ACHN (cell line): ENCODE measurements at places on chromosomes 6 and 20.

DNA sequence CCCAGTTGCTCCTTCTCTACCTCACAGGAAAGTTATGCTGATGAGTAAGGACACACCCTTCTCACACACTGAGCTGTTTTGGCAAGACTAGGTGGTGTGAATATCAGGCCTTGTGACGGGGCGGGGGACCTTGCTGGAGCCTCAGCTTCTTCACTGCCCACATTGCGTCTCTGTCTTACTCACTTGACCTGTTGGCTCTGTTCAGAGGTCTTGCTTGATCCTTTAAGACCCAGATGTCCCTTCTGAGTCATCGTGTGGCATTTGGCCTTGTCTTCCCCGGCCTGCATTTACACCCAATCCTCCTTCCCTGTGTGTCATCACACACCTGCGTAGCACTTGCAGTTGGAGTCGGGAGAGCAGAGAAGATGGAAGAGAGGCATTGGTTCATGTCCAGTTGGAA is 8.3 kb upstream of the PRND start:
- DNase-seq = no peak

- peak; percentile 67 for DNase-seq
These were observed 96.5 kb downstream of the MMS22L start for GRCh38 chr6:97186416-97186999.

- no peak for DNase-seq
These were observed 249.1 kb downstream of the COL12A1 start for GRCh38 chr6:74956559-74957428.

DNA sequence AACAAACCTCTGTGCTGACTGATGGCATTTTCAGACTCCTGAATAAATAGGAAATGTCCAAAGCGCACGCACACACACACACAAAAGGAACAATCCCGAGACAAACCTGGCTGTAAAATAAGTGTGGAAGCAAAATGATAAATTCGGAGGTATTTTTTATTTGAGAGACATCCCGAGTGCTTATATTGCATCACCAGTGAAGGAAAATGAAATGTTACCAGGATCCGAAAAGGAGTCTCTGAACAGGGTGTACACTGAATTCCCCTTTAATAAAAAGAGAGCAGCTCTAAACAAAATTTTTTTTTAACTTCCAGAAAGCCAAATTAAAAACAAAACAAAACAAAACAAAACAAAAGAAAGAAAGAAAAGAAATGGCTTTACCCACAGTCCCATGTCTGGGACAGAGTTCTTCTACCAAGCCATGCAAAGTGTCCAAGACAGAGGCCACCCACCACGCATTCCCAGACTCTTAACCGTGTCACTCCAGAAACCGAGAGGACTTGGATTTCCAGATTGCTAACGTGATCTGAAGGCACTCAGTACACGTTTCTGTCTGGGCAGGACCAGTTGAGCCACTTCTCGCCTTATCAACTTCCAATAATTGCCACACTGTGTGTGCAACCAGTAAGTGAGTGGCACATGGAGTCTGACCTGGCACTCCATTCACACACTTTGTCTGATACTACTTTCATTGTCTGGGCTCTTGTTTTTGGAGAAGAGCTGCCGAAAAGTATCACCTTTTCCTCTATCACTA is 817 bp downstream of the ME1 start:
- DNase-seq = peak; percentile 48

DNA sequence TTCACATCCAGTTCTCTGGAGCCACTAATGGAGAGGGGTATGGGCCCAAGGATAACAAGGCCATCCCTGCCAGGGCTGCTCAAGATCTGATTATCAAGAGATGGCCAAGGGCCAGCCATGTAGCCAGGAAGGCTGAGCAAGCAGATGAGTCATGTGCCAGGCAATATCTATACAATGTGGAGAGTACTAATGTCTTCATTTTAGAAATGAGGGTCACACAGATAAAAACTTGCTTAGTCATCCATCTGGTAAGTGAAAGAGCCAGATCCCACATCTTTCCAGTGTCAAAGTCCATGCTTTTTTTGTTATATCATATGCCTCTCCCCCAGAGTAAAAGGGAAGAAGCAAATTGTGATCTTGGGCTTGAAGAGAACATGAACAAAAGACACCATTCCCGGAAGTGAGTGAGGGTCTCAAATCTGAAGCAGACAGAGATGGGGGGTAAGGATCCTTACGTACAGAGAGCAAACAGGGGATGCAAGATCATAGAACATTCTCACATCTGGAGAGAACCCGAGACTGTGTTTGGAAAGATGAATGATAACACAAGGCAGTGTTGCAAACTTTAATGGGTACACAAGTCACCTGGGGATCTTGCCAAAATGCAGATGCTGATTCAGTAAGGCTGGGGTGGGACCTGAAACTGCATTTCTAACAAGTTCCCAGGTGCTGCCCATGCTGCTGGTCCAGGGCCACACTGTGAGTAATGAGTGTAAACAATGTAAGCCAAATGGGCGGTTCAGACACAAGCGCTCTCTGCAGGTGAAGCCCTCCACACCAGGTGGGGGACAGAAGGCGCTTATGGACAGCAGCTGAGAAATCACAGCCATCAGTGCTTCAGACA is 20.0 kb upstream of the GSTA3 start:
- DNase-seq = peak; percentile 57
